Amniotic stem cell (primary cell): ENCODE measurements at places on chromosomes 5 and 9.

DNA sequence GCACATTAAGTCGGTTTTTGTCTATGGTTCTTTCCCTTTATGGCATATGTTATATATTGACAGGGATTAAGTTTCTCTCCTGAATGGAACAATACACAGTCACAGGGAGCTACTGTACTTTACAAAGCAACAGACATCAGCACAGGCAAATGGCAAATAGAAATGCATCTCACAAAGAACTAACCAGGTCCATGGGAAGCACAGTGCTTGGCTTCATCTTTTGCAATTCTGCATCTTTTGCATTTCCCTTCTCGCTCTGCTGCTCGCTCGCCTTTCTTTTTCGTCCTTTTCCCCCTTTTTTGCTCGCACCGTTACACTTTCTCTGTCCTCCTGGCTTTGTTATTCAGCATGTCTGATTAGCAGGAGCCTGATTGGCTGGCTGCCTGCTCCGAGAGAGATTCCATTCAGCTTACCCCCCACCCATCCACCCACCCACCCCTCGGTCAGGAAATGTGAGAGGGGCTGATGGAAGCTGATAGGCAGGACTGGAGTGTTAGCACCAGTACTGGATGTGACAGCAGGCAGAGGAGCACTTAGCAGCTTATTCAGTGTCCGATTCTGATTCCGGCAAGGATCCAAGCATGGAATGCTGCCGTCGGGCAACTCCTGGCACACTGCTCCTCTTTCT is at the start of gene ADAMTSL1:
Gene ADAMTSL1, plus strand, starts transcription at position 502 of the 628 bp plus-strand sequence. Its CDS starts 80 bp downstream, at position 582.
- no peak for DNase-seq

GRCh38 chr5:67723873-67724272 is 491.7 kb upstream of the PIK3R1 start:
- no peak for DNase-seq

DNA sequence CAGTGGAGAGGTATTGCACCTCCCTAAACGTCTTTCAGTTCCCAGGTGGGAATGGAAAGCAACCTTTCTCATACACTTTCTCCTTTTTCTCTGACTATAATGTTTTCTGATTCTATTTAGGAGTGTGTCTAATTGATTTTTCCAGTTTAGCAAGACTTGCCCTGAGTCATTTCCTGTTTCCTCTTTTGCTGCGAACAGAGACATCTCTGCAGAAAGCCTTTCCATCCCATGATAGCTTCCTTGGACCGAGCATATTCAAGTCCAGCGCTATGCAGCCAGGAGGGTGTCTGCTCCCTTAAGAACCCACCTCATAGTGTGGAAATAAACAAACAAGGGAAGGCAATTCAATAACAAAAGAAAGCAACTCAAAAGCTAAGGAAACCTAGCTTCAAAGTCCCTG is 60.0 kb upstream of the CDH6 start:
- peak; percentile 22 for DNase-seq

- no peak for DNase-seq
These were observed 114.8 kb upstream of the ELL2 start for GRCh38 chr5:96076451-96076850.

GRCh38 chr5:131389096-131389868 is 125.4 kb downstream of the CDC42SE2 start:
- no peak for DNase-seq

GRCh38 chr5:34597034-34598027 is 58.8 kb upstream of the RAI14 start:
- DNase-seq = no peak

DNA sequence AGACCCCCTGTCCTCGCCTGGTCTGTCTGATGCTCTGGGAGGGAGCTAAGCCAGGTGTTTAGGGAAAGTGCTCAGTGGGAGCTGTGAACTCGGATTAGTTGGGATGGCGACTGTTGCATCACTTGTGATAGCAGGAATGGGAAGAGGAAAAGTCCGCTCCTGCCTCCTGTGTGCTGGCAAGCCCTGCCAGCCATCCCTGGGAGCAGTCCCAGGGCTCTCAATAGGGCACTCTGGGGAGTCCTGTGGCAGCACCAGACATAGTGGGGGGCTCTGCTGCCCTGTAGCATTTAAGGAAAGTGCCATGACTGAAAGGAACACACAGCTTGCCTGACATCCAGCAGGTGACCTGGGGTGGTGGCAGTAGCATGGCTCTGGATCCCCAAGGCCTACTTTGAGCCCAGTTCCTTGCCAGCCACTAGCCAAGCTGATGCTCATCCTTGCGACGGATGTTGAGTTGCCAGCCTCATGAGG is 81.5 kb downstream of the AMBP start:
- no peak for DNase-seq

DNA sequence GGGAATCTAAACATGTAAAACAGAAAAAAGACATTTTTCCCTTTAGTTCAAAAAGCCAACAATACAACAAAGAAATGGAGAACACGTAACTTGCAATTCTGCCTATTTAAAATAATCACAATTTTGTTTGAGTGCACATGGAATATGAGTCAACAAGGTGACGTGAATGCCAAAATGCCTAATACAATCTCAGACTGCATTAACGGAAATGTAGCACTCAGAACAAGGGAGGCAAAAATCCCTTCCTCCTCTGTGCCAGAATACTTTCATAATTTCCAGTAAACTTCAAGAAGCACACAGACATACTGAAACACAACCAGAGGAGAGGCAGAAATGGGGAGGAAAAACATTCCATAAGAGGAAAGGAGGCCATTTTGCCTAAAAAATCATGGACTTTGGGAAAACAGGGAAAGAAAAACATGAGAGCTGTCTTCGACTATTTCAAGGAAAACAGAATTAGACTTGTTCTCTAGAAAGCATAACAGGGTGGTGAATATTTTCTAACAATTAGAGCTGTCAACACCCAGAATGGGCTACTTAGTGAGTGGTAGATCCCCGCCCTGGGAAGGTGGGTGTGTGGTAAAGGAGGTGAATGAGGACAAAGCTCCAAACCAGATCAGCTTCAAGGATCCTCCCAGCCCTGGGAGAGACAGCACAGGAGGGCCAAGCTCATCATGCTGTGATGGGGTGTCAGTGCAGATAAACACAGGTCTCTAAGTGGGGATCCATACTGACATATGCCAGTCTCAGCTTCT is 48.2 kb downstream of the ABCA1 start:
- no peak for DNase-seq

DNA sequence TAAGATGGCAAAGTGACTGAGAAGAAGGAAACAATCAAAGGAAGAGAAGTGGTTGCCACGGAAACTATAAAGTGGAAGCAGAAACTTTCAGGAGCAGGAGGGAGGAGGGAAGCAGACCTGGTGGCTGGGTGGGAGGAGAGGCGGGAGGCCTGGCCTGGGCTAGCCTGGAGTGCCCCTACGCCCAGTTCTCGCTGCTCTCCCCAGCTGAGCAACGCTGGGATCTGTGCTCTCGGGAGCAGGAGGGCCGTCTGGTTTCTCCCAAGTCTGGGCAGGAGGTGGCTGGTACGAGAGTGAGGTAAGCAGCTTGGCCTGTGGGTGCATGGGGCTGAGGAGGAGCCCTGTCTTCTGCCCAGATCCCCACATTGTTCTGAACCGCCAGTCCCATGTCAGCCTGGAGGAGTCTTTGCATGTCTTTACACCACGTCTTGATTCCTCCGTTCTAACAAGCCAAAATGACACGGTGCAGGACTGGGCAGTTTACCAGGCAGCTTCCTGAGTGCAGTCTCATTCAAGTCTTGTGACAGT is 15.0 kb upstream of the DAB2IP start:
- DNase-seq = no peak

DNA sequence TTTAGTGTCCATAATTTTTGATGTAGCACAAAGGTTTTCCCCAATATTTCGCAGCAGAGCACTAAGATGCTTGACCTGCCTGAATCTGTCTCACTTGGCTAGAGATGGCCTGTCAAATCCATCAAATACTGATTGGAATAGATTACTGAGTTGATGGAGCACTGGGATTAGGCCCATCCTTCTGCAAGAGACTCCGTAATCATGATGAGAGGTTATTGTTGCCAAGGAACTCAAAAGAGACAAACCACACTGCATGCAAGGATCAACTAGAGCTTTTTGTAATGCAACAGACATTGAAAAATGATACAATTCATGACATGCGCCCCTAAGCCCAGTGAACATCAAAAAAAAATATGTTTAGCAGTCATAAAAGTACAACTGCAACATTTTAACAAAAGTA is 585.3 kb upstream of the GRAMD2B start:
- DNase-seq = no peak

DNA sequence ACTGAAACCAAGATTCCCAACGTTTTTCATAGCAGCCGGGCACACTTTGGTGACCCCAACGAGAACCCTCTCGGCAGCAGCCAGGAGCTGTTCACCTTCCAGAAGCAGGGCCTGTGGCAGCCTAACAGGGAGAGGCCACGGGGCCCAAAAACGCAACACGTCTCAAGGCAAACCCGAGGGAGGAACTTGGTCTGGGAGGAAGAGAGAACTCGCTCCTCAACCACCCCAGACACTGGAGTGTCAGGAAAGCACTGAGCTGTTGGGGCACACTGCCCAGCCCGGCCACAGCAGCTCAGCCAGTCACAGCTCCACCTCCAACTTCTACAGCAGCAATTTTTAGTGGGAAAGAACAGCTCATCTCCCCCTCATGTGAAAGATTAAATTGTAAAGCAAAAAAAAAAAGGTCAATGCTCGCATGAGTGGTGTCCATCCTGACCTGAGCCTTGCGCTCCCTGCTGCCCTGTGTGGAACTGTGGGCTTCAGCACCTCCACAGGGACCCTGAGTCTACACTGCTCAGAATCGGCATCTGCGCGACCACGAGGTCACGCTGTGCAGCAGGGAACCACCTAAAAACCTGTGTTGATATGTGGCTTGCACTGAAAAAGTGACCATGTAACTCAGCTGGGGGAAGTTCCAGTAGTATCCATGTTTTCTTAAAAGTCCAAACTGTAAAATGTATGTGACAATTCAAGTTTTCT is 55.0 kb downstream of the IPPK start:
- no peak for DNase-seq

DNA sequence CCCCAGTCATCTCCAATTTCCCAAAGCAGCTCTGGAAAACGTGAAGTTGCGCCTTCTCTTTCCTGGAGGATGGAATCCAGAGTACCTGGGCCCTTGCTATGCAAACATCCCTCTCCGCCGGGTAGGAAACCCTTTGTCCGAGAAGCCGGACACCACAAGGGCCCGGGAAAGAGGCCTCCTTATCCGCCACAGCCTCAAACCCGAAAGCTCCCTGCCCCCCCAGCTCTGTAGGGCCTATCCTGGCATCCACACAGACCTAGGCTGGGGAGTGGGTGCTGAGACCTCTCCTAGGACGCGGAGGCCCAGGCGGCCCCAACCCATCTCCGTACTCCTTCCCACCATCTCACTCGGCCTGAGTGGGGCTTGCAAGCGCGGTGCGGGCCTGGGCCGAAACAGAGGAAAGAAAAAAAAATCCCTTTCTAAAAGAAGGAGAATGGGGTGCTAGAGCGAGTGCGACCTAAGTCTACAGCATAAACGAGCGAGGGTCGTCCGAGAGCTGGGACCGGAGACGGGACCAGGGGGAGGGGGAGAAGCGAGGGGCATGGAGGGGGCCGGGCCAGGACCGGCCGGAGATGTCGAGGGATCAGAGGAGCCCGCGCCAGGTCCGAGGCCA is 624 bp downstream of the FBXW11 start:
- no peak for DNase-seq

- no peak for DNase-seq
These were observed 419.1 kb downstream of the NR2F1-AS1 start for GRCh38 chr5:93161661-93162654.

GRCh38 chr9:137023583-137023991 is 4.5 kb downstream of the ABCA2 start:
- no peak for DNase-seq

DNA sequence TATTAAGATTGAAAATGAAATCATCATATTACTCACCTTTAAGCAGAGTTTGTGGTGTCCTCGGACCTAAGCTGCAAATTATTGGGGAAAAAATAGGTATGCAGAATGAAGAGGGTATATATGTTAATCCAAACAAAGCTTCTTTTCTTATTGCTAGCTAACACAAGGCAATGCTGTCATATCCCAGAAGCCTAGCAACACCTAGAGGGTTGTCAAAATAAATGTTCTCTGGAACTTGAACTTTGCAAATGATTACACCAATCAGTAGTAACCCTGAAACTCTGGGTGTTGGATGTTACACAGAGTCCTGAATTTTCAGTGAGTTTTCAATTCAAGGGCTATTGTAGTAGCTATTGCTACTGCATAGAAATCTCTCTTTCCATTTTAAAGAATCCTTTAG is at the start of gene C6:
Gene C6, minus strand, starts transcription at position 193 of the 400 bp plus-strand sequence. CDS start 10,302 bp downstream, outside the sequence.
- DNase-seq = no peak
